Activated naive CD4-positive, alpha-beta T cell treated with anti-CD3 and anti-CD28 coated beads for 36 hours (primary cell): ENCODE measurements at places on chromosomes 16 and 17. TPM values are rescaled to one million over a fixed set of nuclear protein-coding genes. Genes with fewer than 3 reads are reported as not detected.

- DNase-seq, result no peak
Measured at GRCh38 chr17:40157973-40158372, 17.6 kb downstream of the CASC3 start.

The ASGR1 gene
- total RNA-seq, result 1.5 TPM

DNA sequence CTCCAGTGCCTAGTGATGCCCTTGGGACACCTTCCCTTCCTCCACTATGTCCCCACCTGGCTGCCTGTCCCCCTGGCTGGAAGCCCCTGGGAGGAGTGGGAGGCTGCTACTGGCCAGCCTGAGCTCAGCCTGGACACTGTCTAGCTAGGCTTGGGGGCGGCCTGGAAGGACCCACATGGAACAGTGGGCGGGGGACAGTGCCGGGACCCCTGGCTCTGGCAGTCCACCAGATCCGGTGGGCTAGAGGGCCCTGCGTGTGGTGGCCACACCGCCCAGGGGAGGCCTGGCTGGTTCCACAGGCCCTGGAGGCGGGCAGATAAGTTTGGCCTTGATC is 388.0 kb upstream of the TNRC6C start:
- no peak for DNase-seq

- no peak for DNase-seq
Measured at GRCh38 chr16:30349675-30350074, 5.4 kb downstream of the CD2BP2 start.

The KCNH6 gene
- total RNA-seq, result not detected

GRCh38 chr16:67734731-67735201 is 15.7 kb upstream of the GFOD2 start:
- DNase-seq, result no peak

- no peak for DNase-seq
Measured at GRCh38 chr17:56610321-56610720, 16.8 kb downstream of the NOG start.

The CEMP1 gene
- total RNA-seq, result 0.17 TPM

The MPO gene
- not detected for total RNA-seq
